ENCODE measurements at places on chromosomes 1 and 21. TPM values are rescaled to one million over a fixed set of nuclear protein-coding genes. Genes with fewer than 3 reads are reported as not detected.

Gene PALMD
- 0.37 TPM for total RNA-seq

Gene ITLN2
- total RNA-seq, result not detected

Gene SH2D1B
- total RNA-seq, result not detected

Gene SLC19A1
- 5.2 TPM for total RNA-seq

Gene ISG15
- 46.4 TPM for total RNA-seq

Gene CD53
- total RNA-seq, result not detected

Gene PKP1
- 0.55 TPM for total RNA-seq

Gene LCE1C
- not detected for total RNA-seq

Gene TNFAIP8L2
- not detected for total RNA-seq

Gene SYPL2
- 0.75 TPM for total RNA-seq

Gene TMEM240
- total RNA-seq, result 7.2 TPM

Gene KRTAP10-7
- total RNA-seq, result not detected

Gene SFN
- total RNA-seq, result 0.12 TPM

Gene CLDN8
- not detected for total RNA-seq

Gene CLCA1
- total RNA-seq, result under 0.01 TPM

Gene SPATA46
- not detected for total RNA-seq

Gene ESRRG
- 0.12 TPM for total RNA-seq

Gene KIF2C
- 21.6 TPM for total RNA-seq

Gene SDC3
- 7.7 TPM for total RNA-seq

Gene REN
- 0.77 TPM for total RNA-seq

Gene RNF19B
- 24.0 TPM for total RNA-seq

Gene MIXL1
- total RNA-seq, result 0.12 TPM

Gene ADGRL2
- 14.6 TPM for total RNA-seq

Gene SYT6
- total RNA-seq, result not detected

Gene ASPM
- total RNA-seq, result 108 TPM

Gene FGR
- total RNA-seq, result not detected

All from uterine smooth muscle cell (primary cell).